Esophagus muscularis mucosa (tissue), 4 donors: ENCODE measurements at places on chromosomes 11 and 22. TPM values are rescaled to one million over a fixed set of nuclear protein-coding genes. Genes with fewer than 3 reads are reported as not detected.

Gene KBTBD3
- total RNA-seq, result 3.6 TPM

Gene OLFML1
- 10.8 TPM for total RNA-seq

Gene MRPL49
- 80.2 TPM for total RNA-seq

DNA sequence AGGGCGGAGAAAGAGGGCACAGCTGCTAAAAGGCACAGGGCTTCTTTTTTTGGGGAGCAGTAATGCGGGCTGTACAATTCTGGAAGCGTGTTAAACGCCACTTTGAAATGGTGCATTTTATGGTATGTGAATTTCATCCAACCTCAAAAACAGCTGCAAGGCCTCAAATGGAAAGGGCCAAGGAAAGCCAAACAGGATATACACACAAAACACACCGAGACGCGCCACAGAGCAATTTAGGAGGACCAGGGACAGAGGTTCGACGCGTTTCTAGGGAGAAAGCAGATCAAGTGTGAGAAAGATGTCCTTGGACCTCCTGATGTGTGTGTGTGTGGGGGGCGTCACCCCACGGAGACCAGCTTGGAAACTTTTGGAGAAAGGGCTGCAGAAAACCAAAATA lies 31.1 kb downstream of the TSPAN4 start:
- H3K27ac ChIP-seq, result no peak overlapping the region
- H3K36me3 ChIP-seq, result peaks cover 17% of the 10 kb centered on the region
- no peaks in the 10 kb centered on the region for H3K27me3 ChIP-seq
- no peak for DNase-seq

DNA sequence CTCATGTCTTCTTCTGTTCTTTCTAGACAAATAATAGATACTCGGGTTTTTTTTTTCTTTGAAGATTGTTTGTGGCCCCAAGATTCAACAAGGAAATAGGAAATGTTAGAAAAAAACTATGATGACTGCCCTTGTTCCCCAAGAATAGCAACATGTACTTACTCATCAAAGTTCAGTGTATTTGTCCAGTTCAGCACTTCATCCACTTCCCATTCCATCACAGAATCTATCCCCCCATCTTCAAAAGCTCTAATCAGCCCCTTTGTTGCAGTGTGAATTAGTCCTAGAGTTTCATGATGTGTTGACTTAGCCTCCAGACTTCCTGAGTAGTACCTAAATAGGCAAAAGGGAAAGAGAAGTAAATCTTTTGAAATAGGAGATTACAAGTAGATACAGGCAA lies 74.3 kb downstream of the C11orf65 start:
- no peaks in the 10 kb centered on the region for H3K4me1 ChIP-seq
- H3K36me3 ChIP-seq, result no peaks in the 10 kb centered on the region
- no peak overlapping the region for H3K27ac ChIP-seq
- DNase-seq, result no peak
- no peak overlapping the region for H3K4me3 ChIP-seq
- no peaks in the 10 kb centered on the region for H3K27me3 ChIP-seq

GRCh38 chr11:75333807-75334140 lies 17.7 kb downstream of the ARRB1 start:
- H3K27me3 ChIP-seq, result no peaks in the 10 kb centered on the region
- H3K4me1 ChIP-seq, result peaks cover 100% of the 10 kb centered on the region
- no peak overlapping the region for H3K4me3 ChIP-seq
- no peak for DNase-seq
- no peaks in the 10 kb centered on the region for H3K36me3 ChIP-seq
